ENCODE measurements at places on chromosomes 4 and X.

GRCh38 chr4:154478128-154478527, 13.5 kb downstream of the DCHS2 start:
- no peak for DNase-seq

DNA sequence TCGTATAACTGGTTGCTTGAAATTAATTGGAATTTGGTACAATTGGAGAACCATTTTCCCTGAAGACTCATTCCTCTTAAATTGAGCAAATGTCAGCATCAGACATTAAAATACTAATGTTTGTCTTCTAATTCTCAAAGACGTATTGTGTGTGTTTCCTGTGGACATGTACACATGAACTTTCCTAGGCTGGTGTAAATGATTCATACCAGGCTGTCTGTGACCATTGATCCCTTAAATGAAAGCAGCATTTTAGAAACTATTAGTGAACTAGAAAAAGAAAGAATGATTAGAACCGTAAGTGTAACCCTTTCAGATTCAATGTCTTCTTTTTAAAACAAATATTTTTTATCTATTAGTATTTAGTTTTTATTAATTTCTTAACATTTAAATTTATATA, 332.9 kb downstream of the PPP3CA start:
- no peak for DNase-seq

GRCh38 chrX:103211012-103211715, 3.7 kb upstream of the BEX4 start:
- no peak for DNase-seq

- peak; percentile 71 for DNase-seq
Observed at GRCh38 chr4:136441629-136442282, 1090.5 kb downstream of the PCDH18 start.

DNA sequence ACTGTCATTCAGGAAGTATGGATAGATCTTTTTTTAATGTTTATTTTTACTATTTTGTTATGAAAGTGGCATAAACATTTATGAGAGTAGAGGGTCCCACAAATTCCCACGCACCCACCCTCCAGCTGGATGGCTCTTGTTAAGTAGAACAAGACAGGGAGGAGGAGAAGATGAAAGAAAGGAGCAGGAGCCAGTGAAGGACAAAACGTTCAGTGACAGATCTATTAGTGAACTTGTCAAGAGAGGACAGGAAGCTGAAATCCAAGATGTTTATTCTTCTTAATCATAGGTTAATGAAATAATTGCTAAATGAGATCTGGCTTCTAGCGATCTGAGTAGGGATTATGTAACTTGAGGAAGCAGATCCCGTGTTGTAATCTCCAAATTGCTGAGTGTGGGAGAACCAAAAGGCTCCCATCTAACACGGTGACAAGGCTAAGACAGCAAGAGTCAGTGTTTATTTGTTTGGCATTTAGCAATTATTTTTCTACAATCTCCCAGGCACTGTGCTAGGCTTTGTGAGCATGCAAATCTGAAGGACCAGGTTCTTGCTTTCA, 162.5 kb downstream of the SHROOM3 start:
- no peak for DNase-seq

- DNase-seq, result no peak
Observed at GRCh38 chrX:95612350-95612749, 1072.3 kb upstream of the DIAPH2 start.

GRCh38 chr4:80074651-80075050, 1.6 kb upstream of the ANTXR2 start:
- no peak for DNase-seq

GRCh38 chr4:27248829-27249228, 388.2 kb downstream of the STIM2 start:
- no peak for DNase-seq

GRCh38 chr4:124907881-124908280, 195.3 kb upstream of the ANKRD50 start:
- DNase-seq, result no peak

- DNase-seq, result no peak
Observed at GRCh38 chr4:99811850-99812249, 4.8 kb upstream of the DAPP1 start.

GRCh38 chrX:148354916-148355315, 145.5 kb upstream of the AFF2 start:
- DNase-seq, result no peak

GRCh38 chr4:159979953-159980352, 877.1 kb downstream of the RAPGEF2 start:
- no peak for DNase-seq

GRCh38 chr4:152531479-152531878, 4.4 kb downstream of the FBXW7 start:
- DNase-seq, result no peak

- no peak for DNase-seq
Observed at GRCh38 chr4:12458621-12459020, 1025.5 kb downstream of the RAB28 start.

DNA sequence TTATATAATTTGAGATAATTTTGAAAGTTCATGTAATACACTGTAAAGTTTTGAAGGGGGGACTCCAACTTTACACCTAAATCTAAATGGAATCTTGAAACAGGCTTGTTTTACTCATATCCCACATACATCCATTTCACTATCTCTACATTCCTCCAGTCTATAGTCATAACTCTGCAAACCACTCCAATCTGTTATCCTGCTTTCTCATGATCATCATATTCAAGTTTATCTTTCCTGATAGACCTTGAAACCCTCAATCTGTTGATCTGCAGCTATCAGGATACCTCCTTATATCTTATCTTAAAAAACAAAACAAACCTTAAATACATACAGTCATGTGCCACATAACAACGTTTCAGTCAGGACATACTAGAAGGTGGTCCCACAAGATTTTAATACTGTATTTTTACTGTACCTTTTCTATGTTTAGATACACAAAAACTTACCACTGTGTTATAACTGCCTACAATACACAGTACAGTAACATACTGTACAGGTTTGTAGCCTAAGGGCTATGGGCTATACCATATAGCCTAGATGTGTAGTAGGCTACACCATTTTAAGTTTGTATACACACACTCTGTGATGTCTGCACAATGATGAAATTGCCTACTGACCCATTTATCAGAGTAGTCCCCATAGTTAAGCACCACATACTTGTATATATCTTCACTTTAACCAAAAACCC, 14.0 kb downstream of the CHIC2 start:
- no peak for DNase-seq

GRCh38 chrX:129980540-129981199, 1.8 kb upstream of the BCORL1 start:
- DNase-seq, result peak; percentile 83

DNA sequence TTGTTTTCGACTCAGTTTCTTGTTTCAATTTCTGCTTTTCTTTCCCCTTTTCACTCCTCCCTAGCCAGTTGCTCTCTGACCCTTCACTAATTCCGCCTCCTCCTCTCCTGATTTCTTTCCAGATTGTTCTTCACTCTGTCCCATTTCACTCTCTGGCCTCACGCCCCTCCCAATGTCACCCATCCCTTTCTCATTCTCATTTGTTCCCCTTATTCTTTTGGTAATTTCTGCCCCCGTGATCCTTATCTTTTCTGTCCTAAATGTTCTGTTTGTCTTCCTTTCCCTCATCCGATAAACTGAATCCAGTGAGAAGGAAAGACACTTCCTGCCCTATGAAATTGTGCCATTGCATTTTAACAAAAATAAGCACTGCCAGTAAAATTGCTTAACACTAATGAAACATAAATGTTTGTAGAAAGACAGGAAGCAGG, 94.5 kb upstream of the RASGEF1B start:
- no peak for DNase-seq

DNA sequence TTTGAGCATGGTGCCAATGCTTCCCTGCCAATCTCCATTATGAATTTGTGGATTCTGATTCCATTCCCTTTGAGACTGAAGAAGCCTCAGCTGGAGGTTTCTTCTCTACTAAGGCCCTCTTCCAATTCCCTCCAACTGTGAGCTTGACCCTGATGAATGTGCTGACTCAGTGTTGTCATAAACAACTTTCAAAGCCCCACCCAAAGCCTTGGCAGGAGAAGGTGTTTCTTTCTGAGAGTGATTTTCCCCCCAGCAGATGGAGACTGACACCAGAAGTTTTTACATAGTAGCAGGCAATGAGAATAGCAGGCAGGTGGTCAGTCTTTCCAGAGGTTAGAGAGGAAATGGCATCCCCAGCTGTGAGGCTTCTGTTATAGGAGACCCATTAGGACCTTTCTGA, 53.1 kb downstream of the OCRL start:
- no peak for DNase-seq

GRCh38 chrX:151396042-151396824, 773 bp upstream of the VMA21 start:
- no peak for DNase-seq

DNA sequence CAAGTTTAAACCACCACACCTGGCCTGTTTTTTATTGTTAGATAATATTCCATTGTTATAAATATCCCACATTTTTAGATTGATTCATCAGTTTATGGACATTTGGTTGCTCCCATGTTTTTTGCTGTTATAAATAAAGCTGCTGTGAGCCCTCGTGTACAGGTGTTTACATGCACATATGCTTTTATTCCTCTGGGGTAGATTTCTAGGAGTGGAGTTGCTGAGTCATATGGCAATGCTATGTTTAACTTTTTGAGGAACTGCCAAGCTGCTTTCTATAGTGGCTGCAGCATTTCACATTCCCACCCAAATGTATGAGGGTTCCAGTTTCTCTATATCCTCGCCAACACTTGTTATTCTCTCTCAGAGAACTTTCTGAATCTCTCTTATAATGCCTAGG, 90.5 kb downstream of the TBL1X start:
- DNase-seq, result no peak

All from posterior vena cava (tissue), 2 donors.